Femur (tissue), 1 donor: ENCODE measurements at places on chromosomes 12 and 14.

GRCh38 chr14:34094384-34094783 lies 143.5 kb upstream of the EGLN3 start:
- no peak for DNase-seq

DNA sequence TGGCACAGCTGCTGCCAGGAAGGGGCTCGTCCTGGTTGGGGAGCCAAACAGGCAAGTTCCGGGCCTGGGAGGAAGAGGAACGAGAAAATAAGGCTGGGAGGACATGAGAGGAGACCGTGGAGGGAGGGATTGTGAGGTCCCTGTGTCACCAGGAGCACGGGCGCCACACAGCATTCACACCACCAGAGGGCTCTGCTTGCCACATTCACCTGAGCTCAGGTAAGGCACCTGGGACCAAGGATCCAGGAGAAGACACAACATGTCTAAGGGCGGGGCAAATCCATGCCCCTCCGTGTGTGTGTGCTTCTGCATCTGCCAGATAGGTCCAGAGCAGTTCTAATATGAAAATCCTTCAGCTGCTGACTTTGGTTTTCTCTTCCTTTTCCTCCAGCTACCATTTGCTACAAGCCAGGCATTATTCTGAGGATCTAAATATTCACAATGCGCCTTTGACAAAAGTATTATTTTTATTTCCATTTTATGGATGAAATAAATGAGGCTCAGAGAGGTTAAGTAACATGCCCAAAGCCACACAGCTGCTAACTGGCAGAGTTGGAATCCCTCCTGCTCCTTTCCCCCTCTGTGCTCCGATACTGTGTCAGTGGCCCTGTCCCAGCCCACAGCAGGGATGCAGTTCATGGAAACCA lies 14.6 kb downstream of the RAPGEF3 start:
- DNase-seq = no peak

GRCh38 chr14:50785457-50786063 lies 45.4 kb downstream of the NIN start:
- no peak for DNase-seq

- DNase-seq = no peak
These were observed 95.7 kb downstream of the SCN8A start for GRCh38 chr12:51686727-51687126.

DNA sequence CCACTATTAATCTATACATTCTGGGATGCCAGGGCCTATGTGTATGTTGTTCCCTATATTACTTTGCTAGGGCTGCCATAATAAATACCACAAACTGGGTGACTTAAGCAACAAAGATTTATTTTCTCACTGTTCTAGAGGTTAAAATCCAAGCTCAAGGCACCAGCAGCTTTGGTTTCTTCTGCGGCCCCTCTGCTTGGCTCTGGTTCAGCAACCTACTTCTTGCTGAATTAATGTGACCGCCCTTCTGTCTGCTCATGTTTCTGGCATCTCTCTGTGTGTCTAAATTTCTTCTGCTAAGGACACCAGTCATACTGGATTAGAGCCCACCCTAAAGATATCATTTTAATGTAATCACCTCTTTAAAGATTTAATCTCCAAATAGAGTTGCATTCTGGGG lies 84.7 kb downstream of the ZNF664 start:
- peak; percentile 43 for DNase-seq

- no peak for DNase-seq
These were observed 87.7 kb upstream of the FOXG1 start for GRCh38 chr14:28678887-28679286.

- peak; percentile 19 for DNase-seq
These were observed 20.4 kb downstream of the ZFYVE21 start for GRCh38 chr14:103735815-103736545.

- DNase-seq = no peak
These were observed 53.4 kb upstream of the DACT1 start for GRCh38 chr14:58584383-58584782.

GRCh38 chr14:96203635-96204034 lies 1.0 kb upstream of the BDKRB2 start:
- DNase-seq = no peak

DNA sequence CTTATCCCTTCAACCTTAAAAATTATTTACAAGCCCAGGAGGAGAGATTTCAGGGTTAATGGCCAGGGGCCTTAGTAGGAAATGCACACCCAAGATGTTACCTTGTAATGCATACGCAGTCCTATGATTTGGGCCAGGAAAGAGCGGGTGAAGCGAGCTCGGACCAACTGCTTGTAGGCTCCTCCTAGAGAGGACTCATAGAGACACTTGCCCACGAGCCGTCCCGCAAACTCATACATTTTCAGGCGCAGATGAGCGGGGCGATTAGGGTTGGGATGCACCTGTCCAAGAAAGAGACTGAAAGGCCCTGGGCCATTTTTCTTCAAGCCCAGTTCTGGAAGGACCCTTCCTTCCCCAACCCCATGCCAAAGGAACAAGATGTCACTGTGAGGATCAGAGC lies 43.0 kb downstream of the AREL1 start:
- DNase-seq = no peak

- DNase-seq = peak; percentile 52
These were observed 22.7 kb upstream of the KRT78 start for GRCh38 chr12:52871291-52872039.

DNA sequence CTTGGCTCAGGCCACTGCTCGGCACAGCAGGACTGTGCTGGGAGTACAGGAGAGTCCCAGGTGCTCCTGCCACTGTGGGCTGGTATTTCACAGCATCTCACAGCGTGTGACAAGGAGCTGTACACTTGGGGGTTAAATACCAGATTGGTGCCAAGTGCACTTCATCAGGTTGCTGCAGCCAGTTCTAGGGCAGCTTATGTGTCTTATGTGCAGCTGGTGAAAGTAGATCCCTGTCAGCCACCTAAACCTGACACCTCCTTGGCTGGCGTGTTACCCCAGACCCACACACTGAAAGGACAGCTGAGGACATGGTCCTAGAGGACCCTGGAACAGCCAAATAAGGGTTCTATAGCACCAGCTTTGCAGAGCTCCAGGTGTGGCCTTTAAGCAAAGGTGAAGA lies 18.9 kb downstream of the PLEKHH1 start:
- DNase-seq = peak; percentile 24

DNA sequence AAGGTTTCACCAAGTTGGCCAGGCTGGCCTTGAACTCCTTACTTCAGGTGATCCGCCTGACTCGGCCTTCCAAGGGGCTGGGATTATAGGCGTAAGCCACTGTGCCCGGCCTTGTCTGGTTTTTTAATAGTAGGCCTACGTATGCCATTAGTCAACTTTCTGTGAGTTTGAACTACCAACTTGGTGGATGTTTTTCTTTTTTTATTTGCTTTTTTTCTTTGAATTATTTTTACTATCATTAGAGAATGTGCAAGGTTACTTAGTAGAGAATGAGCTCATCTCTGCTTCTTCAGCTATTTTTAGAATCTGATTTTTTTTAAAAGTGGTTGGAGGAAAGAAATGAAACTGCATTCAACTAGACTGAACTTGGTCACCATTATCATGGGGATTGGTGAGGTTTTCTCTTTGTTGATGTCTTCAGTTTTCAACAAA lies 51.4 kb downstream of the HMGA2 start:
- DNase-seq = no peak

DNA sequence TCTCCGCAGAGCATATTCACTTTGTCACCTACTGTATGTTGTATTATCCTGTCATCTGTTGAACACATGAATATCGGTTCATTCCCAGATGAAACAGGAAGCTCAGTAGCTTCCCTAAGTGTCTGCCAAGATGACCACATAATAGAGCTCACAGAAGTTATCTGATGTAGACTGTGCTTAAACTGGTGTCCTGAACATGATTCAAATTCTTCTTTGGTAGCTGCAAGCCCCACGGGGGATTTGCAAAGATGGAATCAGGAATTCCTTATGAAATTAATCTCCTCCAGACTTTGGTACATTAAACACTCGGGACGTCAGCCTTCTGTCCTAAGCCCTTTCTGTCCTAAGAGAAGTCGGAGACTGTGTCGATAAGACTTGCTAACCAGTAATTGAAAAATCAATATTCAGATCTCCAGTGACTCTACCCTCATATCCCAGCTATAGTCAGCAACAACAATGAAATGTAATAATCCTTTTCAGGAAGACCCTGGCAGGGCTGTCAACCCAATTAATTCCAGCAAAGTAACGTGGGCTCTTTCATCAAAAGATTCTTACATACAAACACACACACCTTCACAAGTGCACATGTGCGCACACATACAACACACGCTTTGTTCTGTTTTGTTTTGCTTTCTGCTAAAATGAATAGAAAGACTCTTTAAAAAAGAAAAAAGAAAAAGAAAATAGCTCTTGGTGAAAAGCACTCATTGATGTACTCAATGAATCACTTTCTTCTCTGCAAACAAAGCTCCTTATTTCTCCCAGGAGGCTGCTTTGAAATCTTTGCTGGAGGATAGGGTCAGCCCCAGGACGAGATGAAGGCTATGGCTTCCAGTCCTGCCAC lies 127.2 kb downstream of the RIMBP2 start:
- no peak for DNase-seq

DNA sequence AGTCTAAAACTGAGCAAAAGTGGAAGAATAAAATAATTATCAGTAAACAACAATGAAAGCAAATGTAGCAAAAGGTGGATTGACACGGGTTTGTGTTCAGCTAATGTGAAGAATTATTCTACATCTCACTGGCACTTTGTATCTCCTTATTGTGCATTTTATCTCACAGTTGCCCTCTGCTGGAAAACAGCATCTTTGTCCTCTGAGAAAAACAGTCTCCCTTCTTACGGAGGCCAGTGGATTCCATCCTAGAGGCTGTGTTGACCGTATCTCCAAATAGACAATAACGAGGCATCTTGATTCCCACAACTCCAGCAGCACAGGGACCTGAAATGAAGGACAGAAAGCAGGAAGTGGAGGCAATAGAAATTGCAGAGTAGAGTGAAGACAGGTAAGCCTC lies 51.3 kb upstream of the PLBD1 start:
- no peak for DNase-seq

- peak; percentile 12 for DNase-seq
These were observed 43.1 kb downstream of the DIO3 start for GRCh38 chr14:101604228-101604934.

- DNase-seq = no peak
These were observed 76.7 kb downstream of the ANO4 start for GRCh38 chr12:100871195-100871734.

- DNase-seq = peak; percentile 49
These were observed 2.0 kb upstream of the ART4 start for GRCh38 chr12:14845350-14845750.

- no peak for DNase-seq
These were observed 5.9 kb downstream of the KRT84 start for GRCh38 chr12:52379536-52379935.

DNA sequence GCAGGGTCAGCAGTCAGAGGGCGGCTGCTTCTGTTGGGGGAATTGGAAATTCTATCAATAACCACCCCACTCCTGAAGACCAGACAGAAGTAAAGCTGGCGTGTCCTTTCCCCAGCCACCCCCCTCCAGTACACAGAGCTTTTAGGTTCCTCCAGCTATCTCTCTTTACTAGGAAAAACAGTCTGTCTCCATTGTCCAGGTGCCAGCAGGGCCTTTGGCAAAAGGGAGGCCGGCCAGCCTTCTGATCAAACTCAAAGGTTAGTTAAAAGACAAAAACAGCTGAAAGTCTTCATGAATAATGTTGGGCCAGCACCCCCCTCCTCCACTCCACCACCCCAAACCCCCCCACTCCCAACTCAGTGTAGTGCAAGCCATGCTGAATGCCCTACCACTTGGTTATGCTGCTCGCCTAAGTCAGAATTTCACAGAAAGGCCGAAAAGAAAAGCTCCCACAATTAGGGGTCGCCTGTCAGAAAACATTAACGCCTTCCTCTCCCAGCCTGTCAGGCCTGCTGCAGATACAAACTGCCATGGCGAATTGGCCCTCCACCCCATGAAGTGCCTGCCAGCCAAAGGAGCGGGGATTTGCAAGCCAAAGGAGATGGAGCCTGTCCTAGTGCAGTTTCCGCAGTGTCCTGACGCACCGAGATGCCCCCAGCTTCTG lies 8.9 kb downstream of the ASCL1 start:
- no peak for DNase-seq

DNA sequence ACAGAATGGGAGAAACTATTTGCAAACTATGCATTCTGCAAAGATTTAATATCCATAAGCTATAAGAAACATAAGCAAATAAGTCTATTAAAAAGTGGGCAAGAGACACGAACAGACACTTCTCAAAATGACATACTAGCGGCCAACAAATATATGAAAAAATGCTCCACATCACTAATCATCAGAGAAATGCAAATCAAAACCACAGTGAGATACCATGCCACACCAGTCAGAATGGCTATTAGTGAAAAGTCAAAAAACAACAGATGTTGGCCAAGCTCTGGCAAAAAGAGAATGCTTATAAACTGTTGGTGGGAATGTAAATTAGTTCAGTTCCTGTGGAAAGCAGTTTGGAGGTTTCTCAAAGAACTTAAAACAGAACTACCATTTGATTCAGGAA lies 121.3 kb downstream of the KCNMB4 start:
- no peak for DNase-seq

DNA sequence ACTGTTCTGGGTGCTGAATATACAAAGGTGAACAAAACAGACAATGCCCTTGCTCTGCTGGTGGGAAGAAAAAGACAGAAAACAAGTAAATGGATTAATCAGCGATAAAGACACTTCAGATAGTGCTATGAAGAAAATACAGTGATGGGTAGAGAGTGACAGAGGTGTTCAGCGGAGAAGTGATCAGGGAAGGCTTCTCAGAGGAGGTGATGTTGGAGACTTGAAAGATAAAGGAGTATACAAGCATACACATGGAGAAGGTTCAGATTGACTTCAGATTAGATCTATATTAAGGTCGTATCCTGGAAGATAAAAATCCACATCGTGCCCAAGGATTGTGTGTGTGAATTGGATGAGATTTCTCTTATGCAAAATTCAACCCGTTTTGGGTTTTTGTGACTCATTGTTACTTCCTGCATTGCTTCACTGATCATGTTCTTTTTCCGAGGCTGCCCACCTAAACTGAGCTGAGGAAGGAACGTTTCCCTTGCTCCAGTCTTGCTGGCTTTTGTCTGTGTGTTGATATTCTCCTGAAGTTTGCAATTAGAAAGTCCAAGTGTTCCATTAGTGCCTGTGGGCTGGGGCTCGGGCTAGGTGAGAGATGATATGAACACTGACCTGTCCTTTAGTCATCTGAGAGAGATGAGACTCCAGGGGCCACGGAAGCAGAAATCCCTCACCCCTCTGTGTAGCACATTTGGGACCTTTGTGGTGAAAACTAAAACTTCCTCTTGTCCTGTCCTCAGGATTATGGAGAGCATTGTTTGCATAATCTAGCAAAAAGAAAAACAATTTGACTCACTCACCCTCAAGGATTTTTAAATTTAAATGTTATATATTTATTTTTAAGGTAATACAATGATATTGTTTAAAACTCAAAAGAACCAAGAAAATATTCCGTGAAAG lies 27.6 kb downstream of the PLXNC1 start:
- DNase-seq = no peak

- no peak for DNase-seq
These were observed 167.0 kb downstream of the PPM1H start for GRCh38 chr12:62767946-62768345.
